ENCODE measurements at places on chromosomes 16 and 17.

DNA sequence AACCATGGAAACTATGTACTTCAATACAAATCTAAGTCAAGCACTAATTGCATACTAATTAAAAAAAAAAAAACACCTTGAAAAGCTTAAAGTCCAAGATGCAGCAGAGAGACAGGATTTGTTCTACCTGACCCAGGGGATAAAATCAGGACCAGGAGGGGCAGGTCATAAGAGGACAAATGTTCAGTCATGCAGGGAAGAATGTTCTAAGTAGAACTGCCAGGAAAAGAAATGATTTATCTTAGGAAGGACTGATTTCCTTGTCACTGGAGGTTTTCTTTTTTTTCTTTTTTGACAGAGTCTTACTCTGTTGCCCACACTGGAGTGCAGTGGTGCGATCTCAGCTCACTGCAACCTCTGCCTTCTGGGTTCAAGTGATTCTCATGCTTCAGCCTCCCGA lies 9.1 kb upstream of the GHDC start:
- no peak for DNase-seq

DNA sequence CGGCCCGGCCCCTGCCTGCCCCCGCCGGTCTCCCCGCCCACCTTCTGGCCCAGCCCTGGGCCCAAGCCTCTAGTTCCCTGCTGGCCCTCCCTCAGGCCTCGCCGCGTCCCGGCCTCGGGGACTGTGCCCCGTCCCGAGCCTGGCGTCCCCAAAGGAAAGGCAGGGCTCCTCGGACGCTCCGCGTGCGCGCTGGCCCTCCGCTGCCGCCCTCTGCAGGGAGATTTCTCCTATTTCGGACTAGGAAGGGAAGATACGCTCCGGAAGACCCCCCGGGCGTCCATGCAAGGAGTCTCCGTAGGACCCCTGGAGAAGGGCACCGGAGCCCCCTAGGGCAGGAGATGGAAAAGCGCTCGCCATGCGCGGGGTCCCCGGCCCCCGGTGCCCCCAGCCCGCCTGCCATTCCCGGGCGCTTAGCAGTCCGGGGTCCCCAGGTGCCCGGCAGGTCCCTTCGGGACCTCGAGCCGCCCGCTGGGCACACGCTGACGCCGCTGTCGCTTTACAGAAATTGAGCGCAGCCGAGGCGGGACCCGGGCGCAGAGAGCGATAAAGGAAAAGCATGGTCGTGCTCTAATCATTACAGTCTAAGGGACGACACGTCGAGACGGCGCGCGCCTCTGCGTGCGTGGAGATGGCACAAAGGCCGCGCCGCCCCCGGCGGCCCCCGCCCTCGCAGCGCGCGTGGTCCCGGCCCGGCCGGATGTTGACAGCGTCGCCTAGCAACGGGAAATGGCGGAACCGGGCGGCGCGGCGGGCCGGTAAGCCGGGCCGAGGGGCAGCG lies at the start of gene CCDC40:
TSS of gene CCDC40 (plus strand) at position 706 of the 778 bp plus-strand sequence. CDS start at position 727, 21 bp downstream.
- peak; percentile 29 for DNase-seq

DNA sequence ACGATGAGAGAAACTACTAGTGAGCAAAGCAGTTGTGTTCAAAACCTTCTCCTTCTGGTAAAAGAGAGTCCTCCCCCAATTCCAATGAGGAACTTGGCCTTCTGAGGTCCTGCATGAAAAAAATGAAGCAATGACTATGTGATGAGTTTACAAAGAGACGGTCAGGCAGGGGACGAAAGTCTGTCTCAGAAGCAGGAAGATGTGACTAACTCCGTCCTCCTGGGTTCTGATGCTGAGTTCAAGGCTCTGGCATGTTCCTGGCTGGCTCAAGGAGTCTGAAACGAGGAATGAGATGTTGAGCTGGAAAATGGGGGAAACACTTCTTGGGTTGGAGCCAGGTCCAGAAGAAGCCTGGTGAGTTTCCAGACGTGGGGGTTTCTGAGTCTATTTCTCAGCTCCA lies 129.6 kb downstream of the CPPED1 start:
- no peak for DNase-seq

- no peak for DNase-seq
Measured at GRCh38 chr16:19304750-19305149, 19.2 kb downstream of the CLEC19A start.

DNA sequence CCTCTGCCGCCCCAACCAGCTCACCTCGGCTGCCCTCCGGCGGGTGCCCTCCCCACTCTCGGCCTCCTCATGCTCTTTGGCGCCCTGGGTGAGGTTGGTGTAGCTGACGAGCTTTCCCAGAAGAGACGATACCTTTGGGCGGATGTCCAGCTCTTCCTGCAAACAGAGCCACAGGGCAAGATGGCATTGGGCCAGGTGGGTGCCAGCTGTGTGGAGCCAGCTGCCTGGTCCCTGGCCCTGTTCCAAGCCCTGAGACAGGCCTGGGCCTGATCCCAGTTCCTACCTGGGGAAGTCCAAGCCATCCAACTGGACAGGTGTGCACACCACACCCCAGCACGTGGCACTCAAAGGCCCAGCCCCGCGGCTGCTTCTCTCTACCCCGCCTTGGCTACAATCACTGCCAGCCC lies 6.9 kb downstream of the SLC12A4 start:
- DNase-seq: no peak

- DNase-seq: no peak
Measured at GRCh38 chr16:12009922-12010321, 33.4 kb downstream of the SNX29 start.

DNA sequence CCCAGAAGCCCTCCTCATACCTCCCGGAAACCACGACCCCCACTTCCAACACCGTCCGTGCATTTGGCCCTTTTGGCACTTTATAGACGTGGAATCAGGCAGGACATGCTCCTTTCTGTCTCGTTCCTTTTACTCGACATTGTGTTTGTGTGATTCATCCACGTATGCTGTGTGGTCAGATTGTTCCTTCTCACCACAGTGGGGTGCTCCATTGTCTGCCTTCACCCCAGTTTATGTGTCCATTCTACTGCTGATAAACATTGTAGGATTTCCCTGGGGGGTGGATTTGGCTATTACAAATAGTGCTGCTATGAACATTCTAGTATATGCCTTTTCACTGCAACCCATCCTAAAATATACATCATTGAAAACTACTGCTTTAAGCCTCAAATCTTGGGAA lies 28.9 kb upstream of the RPH3AL start:
- DNase-seq: no peak

GRCh38 chr17:26782153-26782552 lies 511.8 kb upstream of the WSB1 start:
- DNase-seq: no peak

GRCh38 chr17:61289408-61290385 lies 109.9 kb upstream of the TBX2 start:
- no peak for DNase-seq

- no peak for DNase-seq
Measured at GRCh38 chr17:4557626-4558346, 2.6 kb downstream of the GGT6 start.

DNA sequence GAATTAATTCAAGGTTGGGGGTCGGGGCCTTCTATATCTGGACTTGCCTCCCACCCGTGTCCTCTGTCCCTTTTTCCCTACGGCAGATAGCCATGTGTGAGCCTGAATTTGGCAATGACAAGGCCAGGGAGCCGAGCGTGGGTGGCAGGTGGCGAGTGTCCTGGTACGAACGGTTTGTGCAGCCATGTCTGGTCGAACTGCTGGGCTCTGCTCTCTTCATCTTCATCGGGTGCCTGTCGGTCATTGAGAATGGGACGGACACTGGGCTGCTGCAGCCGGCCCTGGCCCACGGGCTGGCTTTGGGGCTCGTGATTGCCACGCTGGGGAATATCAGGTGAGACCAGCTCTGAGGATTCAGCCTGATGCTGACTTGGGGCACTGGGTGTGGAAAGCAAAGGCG lies 365 bp downstream of the AQP8 start:
- no peak for DNase-seq

DNA sequence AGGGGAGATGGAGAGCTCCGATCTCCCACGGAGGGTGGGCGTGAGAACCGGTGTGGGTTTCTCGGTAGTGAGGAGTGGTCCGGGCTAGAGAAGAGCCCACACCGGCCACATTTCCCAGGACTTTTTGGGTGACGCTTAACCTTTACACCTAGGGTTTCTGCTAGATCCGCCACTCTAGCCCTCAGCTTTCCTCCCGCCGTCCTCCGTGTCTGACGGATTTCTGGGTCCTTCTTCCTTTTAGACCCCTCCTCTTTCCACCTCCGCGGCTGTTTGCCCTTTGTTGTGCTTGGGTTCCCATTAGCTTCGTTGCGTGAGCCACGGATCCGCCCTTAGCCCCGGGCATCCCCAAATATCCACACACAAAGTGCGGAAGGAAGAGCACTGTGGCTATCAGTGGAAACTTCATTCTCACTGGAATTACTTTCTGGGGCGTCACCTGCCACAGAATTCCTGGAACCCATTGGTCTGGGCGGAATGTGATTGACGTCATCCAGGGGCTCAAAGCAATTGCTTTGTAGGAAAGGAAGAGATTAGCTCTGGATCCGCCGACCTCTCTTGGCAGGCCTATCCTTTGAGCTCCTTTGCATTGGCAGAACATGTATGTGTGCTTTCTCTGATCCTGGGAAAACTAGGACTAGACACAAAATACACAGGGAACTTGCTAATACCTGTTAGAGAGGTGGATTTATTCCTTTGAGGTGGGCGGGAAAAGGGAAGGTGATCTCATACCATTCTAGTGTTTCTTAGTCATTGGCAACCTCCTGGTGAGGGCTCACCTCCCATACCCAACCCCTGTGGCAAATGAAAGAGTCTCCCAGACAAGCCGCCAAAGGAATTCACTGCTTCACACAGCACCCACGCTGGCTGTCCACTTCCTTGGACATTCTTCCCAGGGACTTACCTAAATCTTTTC lies 654 bp downstream of the TNFAIP1 start:
- DNase-seq: peak; percentile 34

GRCh38 chr17:48603959-48604769 lies 622 bp downstream of the HOXB6 start:
- DNase-seq: no peak

DNA sequence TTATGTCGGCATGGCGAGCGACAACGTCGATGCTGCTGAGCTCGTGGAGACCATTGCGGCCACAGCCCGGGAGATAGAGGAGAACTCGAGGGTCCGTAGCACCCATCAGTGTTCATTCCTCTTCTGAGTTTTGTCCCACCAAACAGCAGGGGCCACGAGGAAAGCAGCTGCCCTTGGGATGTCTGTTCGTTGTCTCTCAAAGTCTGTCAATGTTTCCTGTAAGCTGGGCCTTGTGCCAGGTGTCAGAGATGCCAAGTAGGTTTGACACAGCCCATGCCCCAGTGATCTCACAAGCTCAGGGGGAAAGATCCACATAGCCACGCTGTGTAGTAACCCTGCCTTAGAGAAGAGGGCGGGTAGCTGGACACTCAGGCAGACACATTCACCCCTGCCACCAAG lies 22.6 kb downstream of the NTAN1 start:
- DNase-seq: no peak

DNA sequence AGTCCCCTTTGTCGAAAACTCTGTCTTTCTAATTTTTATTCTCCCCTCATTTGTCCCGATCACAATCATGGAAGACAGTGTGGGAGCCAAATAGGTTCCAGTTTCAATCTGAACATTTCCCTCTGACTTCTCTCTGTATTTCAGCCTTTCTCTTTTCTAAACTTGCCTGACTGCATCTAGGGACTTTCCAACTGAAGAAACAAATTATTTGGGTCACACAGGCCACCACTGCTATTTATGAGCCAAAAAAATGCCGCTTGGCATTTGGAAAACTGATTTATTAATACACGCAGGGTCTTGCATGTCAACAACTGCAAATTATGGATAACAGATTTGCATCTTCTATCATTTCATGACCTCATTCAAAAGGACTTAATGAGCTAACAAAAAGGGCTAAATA lies 55.2 kb upstream of the ELAC2 start:
- no peak for DNase-seq

- no peak for DNase-seq
Measured at GRCh38 chr16:63497408-63497807, 1461.2 kb upstream of the CDH8 start.

GRCh38 chr17:80910043-80910442 lies 81.6 kb upstream of the CHMP6 start:
- DNase-seq: no peak

- DNase-seq: no peak
Measured at GRCh38 chr16:4263504-4264436, 9.1 kb downstream of the TFAP4 start.

GRCh38 chr16:86985648-86986015 lies 331.6 kb downstream of the C16orf95 start:
- no peak for DNase-seq

GRCh38 chr17:14211801-14212200 lies 24.9 kb downstream of the CDRT15 start:
- no peak for DNase-seq

GRCh38 chr17:17507465-17508011 lies 11.3 kb upstream of the RASD1 start:
- DNase-seq: no peak

GRCh38 chr17:74635418-74635817 lies 11.9 kb upstream of the CD300E start:
- DNase-seq: no peak

DNA sequence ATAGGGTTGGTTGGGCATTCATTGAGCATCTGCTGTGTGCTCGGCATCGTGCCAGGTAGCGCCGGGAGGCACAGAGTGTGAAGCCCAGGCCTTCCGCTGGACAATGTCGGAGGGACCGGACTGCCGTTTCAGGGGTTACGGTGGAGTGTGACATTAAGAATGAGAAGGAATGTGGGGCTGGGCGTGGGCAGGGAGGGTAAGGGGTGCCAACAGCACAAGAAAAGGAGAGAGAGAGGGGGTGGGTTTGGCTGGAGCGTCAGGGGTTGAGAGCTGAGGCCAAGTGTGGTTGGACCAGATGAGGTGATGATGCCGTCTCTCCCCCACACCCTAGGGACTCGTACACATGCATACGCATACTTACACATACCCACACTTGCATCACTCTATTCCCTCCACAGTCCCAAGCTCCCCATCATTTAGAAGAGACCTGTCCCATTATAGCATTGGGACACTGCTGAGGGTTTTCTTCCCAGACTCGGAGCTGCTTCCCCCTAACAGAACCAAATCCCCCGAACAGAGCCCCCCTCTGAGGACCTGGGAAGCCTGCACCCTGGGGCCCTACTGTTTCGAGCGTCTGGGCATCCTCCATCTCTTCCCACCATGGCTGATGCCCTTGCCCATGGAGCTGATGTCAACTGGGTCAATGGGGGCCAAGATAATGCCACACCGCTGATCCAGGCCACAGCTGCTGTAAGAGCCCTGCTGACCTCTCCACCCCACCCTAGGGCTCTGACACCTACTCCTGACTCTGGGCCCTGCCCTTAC lies 3.3 kb upstream of the KCTD11 start:
- DNase-seq: no peak

- no peak for DNase-seq
Measured at GRCh38 chr17:82324566-82325285, 7.3 kb upstream of the CD7 start.

DNA sequence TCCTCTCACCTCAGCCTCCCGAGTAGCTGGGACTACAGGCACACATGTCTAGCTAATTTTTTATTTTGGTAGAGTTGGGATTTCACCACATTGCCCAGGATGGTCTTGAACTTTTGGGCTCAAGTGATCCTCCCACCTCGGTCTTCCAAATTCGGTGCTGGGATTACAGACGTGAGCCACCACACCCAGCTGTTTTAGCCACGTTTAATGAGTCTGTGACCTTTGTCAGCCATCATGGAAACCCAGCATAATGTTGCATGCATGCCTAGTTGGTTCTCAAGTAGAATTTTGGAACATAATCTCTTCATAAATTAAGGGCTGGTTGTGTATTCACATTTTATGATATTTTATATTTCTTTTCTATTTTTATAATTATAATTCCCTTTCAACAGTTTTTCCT lies 42.0 kb downstream of the GOSR1 start:
- DNase-seq: no peak
